ENCODE measurements at places on chromosomes 5 and 9.

- DNase-seq, result no peak
These were observed 19.6 kb downstream of the KDM4C start for GRCh38 chr9:6777213-6777902.

DNA sequence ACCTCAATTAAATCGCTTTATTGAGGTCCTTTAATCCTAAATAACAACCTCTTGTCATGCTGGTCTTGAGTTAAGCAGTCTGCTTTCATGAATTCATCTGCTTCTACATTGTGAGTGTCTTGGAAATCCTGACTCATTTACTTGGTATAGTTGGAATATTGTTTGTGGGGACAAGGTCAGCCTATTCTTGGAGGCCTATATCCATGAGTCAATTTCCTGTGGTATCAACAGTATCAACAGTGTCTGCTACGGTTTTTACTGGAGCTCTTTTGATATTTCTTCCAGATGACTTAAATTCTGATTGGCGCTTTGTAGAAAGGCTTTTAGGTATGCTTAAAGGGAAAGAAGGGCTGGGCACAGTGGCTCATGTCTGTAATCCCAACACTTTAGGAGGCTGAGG is 71.2 kb upstream of the PARP8 start:
- peak; percentile 64 for DNase-seq

DNA sequence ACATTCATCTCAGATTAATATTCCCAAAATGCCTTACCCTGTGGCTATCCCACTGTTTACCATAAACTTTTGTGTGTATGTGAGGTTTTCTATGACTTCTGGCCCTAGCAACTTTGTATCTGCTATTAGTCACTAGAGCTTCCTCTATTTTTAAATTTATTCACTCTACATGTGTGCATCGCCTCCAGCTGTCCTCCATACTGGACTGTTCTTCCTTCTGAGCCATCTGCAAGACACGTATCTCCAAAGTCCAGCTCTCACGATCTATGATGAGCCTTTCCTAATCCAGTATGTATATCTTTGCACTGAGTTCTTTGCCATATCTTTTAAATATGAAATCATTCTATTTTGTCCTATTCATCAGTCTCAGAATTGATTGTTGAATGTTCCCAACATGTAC is 1.7 kb upstream of the GNG10 start:
- peak; percentile 14 for DNase-seq

GRCh38 chr5:61334868-61335615 is 3.0 kb downstream of the ZSWIM6 start:
- no peak for DNase-seq

GRCh38 chr5:1797103-1797800 is 2.4 kb downstream of the MRPL36 start:
- no peak for DNase-seq

DNA sequence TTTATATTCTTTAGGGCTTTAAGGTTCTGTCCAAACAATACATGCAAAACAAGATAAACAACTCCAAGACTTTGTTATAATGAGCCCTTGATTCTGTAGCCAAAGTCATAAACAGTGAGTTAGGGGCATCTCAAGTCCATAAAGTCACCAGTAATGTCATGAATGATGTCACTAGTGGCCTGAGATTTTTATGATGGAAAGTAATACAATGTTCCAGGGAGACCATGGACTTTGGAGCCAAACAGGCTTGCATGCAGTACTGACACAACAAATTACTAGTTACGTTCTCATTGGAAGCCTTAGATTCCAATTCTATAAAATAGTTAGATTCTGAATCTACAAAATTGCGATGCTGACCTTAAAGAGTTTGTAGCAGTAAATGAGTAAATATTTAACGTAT is 280.0 kb downstream of the HINT1 start:
- no peak for DNase-seq
